ENCODE measurements at places on chromosomes 1 and 21.
A peak's percentile ranks its signal among the peaks of the same experiment; 100 is the strongest.

- DNase-seq = no peak
Observed at GRCh38 chr1:154988058-154988954, 5.1 kb upstream of the LENEP start.

- DNase-seq = no peak
Observed at GRCh38 chr1:170800265-170800664, 135.1 kb upstream of the MROH9 start.

DNA sequence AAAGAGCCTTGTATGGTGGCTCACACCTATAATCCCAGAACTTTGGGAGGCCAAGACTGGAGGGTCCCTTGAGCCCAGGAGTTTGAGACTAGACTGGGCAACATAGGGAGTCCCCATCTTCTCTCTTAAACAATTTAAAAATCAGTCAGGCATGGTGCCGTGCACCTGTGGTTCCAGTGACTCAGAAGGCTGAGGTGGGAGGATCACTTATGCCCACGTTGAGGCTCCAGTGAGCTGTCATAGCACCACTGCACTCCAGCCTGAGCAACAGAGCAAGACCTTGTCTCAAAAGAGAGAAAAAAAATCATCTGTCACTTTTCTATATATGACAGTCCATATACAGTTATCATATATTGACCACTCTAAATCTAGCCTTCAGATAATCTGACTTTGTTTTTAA is 658.3 kb downstream of the LTN1 start:
- DNase-seq = no peak

- no peak for DNase-seq
Observed at GRCh38 chr1:206803221-206803730, 31.0 kb upstream of the IL10 start.

GRCh38 chr21:36541721-36542139 is 61.8 kb upstream of the CLDN14 start:
- DNase-seq = no peak

DNA sequence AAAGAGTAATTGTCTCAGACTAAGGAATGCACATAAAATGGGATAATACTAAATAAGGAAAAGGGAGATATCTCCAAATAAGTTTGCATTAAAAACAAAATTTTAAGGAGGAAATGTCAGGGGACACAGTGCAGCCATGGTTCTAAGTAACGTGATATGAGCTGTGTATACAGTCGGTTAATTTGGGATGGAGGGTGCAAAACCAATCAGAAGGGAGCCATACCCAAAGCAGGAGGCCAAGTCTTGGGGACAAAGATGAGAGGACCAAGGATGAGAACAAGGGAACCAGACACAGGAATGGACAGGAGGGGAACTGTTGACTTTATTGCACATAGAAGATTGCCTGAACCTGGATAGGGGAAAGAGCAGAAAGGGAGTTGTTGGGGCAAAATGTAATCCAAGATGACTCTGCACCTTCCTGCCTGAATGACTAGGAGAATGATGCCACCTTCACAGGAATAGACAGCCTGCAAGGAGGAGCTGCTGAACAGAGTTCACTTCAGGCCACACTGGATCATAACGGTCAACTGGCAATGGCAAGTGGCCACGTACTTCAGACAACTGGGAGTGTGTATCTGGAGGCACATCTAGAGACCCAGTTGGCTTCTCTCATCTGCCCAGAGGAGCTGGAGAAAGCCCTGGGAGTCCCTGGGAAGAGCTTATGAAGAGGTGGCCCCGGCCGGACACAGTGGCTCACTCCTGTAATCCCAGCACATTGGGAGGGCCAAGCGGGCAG is 22.0 kb upstream of the BOLA1 start:
- no peak for DNase-seq

GRCh38 chr1:207862241-207862787 is 48.6 kb downstream of the CD34 start:
- DNase-seq = no peak

GRCh38 chr1:241217516-241217915 is 139.5 kb downstream of the RGS7 start:
- DNase-seq = no peak

GRCh38 chr1:211480941-211481545 is 10.9 kb downstream of the RD3 start:
- no peak for DNase-seq

- DNase-seq = no peak
Observed at GRCh38 chr1:97907886-97908285, 12.9 kb downstream of the DPYD start.

DNA sequence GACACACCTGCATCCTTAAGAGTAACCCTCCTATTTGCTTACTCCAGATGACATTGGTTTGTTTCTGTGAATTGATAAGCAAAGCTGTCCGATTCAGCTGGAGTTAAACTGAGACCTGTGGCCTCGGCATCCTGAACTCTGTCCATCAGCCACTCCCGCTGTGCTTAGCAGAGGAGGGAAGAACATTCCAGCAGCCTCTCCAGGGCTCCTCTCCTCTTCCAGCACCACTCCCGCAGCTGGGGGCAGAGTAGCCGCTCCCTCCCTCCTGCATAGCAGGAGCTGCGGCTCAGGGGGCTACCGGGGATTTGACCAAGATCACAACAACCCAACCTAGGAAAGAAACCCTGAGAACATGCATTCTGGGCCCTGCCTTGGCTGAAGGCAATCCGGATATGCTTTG is 8.8 kb downstream of the LRRC38 start:
- no peak for DNase-seq

- DNase-seq = no peak
Observed at GRCh38 chr1:22074803-22075202, 22.3 kb downstream of the CDC42 start.

- no peak for DNase-seq
Observed at GRCh38 chr1:18144916-18145647, 37.5 kb downstream of the IGSF21 start.

DNA sequence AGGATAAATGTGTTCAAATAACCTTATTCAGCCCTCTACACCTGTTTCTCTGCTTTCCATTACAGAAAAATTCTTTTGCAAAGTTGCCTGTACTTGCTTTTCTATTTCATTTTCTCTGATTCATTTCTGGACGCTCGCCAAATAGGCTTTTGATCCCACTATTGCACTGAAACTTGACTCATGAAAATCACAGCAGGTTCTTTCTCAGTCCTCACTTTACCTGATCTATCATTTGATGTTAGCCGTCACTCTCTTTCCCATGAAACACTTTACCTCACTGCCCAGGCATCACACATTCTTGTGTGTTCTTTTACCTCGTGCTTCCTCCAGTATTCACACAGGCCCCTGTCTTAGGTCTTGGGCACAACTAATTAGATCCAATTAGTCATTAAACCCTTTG is 26.2 kb downstream of the HSPA13 start:
- no peak for DNase-seq

- peak; percentile 71 for DNase-seq
Observed at GRCh38 chr1:152047730-152048415, 11.1 kb upstream of the S100A11 start.

DNA sequence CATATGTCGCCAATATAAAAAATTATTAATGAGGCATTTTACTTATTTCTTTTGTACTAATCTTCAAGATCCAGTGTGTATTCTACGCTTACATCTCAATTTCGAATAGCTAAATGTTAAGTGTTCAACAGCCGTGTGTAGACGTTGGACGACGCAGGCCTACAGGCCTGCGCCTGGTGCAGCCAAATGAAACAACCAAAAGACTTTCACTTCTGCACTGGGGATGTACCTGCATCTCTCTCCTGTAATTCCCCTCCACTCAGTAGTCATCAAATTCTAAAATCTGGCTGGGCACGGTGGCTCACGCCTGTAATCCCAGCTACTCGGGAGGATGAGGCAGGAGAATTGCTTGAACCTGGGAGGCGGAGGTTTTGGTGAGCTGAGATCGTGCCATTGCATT is 76.8 kb upstream of the HNRNPU start:
- no peak for DNase-seq

DNA sequence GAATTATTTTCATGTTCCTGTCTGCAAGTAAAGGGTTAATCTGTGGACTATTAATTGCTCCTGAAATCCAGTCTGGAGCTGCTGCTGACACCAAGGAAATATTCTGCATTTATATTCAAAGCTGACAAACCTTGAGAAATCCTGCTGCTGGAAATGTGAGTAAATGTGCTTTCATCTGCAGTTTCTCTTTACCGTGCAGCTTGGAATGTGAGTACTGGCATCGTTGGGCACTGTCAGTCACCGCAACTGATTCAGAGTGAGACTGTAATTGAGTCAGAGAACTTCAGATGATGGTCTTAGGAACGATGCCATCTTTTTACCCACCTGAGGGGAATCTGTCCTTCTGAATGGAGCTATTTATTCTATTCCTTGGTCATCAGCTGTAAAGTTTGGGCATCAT is 420.6 kb downstream of the SIPA1L2 start:
- no peak for DNase-seq

DNA sequence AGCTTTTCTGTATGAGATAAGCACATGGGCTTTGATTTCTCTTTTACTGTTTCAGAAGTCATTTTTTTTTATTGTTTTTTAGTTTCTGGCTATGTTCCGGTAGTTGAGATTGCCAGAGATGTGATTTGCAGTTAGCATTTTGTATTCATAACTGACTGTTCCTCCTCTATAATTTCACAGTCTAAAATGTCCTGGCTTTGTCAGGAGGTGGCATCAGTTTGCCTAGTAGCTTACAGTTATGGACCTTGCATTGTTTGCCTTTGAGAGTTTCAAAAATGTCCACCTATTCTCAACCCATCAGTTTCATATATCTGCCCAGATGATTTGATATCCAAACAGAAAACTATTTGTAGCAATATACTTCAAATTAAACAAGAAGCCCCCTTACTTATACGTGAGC is 39.5 kb upstream of the ST6GALNAC3 start:
- no peak for DNase-seq

- DNase-seq = no peak
Observed at GRCh38 chr21:45804809-45805313, 161.3 kb downstream of the PCBP3 start.

GRCh38 chr1:68162761-68163160 is 69.6 kb downstream of the WLS start:
- no peak for DNase-seq

GRCh38 chr1:31703431-31704270 is at the start of gene COL16A1:
COL16A1 (minus strand) TSS chr1:31704017; CDS start chr1:31702193, 1,824 bp downstream.
- no peak for DNase-seq

DNA sequence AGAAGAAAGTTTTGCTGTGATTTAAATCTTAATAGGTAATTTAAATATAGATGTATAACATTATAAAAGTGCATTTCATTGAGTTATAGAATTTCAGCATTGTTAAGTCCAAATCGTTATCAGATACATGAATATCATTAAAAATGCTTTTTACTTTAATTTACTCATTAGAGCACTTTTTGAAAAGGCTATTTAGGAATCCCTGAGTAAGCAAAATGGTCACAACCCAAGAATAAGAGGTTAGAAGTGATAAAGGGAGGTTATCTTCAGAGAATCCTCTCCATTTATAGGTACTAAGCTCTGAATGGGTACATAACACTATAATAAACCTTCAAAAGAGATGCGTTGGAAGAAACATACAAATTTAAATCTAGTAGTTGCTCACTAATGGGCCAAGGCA is 130.7 kb downstream of the SLC30A10 start:
- DNase-seq = no peak

- no peak for DNase-seq
Observed at GRCh38 chr1:203268901-203269653, 36.2 kb upstream of the BTG2 start.

DNA sequence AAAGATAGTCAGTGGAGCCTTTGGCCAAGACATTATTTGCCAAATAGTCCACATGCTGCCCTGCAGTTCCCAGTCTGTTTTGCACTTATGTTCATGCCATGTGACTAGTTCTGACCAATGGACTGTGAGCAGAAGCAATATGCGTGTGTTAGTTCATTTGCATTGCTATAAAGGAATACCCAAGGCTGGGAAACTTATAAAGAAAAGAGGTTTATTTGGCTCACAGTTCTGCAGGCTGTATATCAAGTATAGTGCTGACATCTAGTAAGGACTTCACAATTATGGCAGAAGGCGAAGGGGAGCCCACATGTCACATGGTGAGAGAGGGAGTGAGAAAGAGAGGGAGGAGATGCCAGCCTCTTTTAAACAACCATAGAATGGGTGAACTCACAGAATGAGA is 193.3 kb downstream of the PTPRU start:
- no peak for DNase-seq

DNA sequence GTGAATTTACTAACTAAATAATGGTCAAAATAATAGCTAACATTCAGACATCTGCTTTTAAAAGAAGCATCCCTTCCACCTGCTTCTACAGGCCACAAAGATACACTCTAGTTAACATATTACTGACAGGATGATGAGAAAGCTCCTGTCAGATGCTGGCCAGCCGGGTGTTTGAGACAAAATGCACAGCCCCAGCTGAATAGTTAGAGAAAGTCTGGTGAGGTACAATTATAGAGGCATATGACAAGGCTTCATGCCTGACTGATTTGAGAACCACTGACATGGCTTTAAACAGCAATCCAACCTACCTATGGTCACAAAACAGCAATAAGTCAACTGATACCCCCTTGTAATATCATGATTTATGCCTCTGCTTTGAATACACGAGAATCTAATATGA is 137.0 kb downstream of the DENND1B start:
- DNase-seq = no peak

DNA sequence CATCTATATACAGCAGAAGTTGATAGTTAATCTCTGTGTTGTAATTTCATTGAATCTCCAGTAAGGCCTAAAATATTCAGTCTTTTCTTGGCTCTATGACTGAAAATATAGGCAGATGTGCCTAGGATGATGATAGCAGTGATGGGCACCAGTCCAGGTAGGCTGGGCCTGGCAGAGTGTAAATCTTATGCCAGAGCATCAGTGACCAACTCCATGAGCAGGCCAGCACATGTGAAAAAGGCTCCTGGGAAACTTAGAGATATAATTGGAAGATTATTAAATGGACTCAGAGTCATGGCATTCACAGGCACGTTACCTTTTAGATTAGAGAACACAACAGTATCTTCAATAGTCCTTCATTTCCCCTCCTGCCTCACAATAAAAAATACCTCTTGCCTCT is 20.7 kb upstream of the CYYR1 start:
- no peak for DNase-seq

- DNase-seq = no peak
Observed at GRCh38 chr1:32178380-32179192, 889 bp upstream of the TXLNA start.

DNA sequence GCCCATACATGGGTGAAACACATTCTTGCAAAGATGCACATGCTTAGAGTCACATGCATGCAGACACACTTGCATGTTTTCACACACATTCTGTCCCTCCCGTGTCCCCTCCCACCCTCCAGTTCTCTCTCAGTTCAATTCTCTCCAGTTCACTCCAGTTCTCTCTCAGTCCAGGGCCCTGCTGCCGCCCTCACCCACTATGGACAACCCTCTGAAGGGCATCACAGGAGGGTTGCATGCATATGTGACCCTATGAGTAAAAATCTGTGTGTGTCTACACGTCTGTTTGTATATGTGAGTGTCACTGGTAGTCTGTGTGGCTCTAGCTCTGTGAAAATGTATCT is 21.8 kb upstream of the ADGRB2 start:
- DNase-seq = no peak

DNA sequence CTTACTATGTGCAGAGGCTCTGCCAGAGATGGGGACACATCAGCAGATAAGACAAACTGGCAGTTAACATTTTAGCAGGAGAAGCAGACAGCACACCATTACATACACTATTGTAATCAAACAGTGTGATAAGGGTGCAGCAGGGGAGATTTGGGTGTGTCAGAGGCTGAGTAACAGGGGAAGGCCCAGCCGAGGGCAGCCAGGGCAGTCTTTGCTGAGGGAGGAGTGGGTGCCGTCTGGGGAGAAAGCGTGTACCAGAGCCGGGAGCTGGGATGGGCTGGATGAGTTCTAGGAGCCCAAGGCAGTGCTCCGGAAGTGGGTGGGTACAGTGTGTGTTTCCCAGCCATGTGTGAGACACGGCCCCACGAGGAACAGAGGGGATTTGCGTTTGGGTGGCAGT is 31.2 kb downstream of the KCNA10 start:
- DNase-seq = no peak
